Stimulated activated CD8-positive, alpha-beta memory T cell treated with anti-CD3 and anti-CD28 coated beads, Interleukin-7, amount 100 ng/mL, for 4 hours (primary cell): ENCODE measurements at places on chromosomes 5 and 9.

GRCh38 chr5:152400846-152401245 lies 4.2 kb downstream of the NMUR2 start:
- DNase-seq = no peak

DNA sequence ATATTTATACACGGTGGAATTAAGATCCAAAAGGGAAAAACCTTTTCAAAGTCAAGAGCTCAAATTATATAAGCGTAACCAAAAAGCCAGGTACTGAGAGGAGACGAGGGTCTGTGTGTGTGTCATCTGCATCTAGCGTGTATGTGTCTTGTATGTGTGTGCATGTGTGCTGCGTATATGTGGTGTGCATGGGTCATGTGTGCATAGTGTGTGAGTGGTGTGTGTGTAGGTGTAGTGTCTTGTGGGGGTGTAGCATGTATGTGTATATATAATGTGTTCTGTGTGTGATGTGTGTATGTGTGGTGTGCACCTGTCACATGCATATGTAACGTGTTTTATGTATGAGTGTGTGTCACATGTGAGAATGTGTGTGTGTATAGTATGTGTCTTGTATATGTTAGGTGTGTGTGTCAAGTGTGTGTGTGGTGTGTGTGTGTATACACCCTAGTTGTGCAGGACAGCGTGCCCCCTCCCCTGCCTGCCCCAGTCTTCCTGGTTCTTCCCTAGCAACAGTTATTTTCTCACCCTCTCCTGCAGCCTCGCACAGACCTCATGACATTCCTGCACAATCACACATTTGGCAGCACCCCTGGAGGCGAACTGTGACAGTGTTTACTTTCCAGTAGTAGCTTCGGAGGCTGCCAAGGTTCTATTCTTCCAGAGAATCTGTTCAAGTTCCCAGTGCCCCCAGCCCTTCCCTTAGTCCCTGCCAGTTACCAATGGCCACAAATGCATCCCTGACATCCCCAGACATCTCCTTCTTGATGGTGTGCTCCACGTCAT lies 27.1 kb upstream of the TNIP1 start:
- DNase-seq = no peak

DNA sequence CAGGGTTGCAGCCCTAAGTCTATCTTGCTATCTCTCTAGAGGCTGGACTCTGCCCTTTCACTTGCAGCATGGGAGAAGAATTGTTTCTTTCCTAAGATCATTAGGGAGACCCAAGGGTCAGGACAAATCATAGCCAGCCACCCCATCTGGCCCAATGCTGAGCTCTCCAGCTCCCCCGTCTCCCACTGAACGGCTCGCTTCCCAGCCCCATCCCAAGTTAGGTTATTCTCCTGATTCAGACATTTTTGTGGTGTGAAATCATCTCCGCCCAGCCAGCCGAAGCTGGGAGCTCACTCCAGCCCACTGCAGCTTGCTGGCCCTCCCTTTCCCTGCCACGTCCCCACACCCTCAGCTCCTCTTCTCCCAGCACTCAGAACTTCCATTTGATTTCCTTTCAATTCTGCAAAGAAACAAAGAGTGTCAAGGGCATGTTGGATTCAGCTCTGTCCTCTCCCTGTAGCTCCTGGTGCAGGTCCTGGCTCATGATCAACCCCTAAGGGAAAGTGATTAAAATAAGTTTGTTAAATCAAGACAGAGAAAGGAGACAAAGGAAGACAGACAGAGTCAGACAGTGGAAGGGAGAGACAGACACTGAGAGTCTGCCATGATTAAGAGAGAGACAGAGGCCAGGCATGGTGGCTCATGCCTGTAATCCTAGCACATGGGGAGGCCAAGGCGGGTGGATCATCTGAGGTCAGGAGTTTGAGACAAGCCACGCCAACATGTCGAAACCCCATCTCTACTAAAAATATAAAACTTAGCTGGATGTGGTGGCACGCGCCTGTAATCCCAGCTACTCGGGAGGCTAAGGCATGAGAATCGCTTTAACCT lies 12.6 kb upstream of the SPARC start:
- DNase-seq = no peak

- DNase-seq = no peak
Measured at GRCh38 chr5:169901896-169902295, 78.4 kb downstream of the INSYN2B start.

- DNase-seq = no peak
Measured at GRCh38 chr5:124963236-124963919, 216.9 kb upstream of the ZNF608 start.

- DNase-seq = no peak
Measured at GRCh38 chr9:112224401-112225289, 49.5 kb upstream of the SUSD1 start.
